ENCODE measurements at places on chromosomes 1 and 21.

DNA sequence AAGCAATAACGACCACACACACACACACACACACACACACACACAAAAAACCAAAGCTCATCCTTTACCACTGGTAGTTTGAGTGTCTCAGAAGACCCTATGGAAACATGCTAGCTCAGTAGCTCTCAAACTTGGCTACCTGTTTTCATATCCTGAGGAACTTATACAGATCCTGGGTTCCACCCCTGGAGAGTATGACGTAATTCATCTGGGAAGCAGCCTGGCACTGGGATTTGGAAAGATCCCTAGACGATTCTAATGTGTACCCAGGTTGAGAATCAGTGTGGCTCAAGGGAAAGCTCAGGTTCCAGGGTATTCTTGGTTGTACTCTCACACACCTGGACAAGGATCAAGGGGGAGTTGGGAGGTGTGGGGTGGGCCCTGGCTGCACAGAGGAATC is 85.9 kb downstream of the SELENOF start:
- DNase-seq: no peak

GRCh38 chr1:16418823-16419425 is 18.3 kb downstream of the SPATA21 start:
- DNase-seq: no peak

DNA sequence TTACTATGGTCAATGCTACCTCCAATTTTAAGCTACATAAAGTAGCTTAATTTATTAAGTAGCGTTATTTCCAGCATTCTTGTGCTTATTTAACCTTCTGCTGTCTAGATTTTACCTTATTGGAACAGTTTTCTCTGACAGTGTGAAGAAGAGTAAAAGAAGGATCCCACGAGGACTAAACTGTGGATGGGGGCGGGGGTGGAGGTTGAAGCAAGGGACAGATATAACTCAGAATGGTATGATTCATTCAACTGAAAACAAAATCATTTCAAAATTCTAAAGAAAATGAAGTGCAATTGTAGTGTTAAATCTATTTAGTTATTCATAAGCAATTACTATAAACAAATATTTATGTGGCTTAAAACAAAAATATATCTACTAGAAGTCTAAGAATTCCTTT is 11.5 kb upstream of the VAV3 start:
- DNase-seq: no peak

DNA sequence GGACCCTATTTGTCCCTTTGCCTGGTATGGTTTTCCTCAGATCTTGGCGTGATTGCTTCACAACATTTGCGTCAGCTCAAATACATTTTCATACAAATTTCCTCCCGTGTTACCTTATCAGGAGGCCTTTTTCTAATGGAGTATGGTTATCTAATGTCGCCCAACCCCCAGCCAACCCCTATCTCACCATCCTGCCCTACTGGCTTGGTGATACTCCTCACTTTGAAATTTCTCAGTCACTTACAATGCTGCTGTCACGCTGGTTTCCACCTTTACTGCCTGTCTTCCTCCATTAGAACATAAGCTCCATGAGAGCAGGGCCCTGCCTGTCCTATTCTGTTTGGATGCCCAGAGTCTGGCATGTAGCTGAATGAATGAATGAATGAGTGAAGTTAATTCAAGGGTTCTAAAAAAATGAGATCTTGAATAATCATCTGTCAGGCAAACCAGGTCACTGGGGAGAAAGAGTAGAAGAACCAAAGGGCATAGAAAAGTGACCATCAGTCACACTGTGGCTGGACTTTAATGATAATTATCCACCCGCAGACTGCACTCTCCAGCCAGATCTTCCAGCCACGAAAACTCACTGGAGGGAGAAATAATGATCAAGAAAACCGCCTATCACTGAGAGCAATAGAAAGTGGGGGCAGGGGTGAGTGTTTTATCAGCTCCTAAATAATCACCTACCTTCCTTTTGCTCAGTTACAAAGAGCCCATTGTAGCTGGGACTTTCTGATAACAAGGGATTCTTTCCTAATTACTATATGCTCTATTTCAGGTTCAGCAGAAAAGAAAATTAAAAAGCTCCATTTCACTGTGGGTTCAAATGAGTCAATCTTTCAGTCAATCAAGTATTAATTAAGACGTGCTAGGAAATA is 21.3 kb downstream of the KIAA0040 start:
- no peak for DNase-seq

DNA sequence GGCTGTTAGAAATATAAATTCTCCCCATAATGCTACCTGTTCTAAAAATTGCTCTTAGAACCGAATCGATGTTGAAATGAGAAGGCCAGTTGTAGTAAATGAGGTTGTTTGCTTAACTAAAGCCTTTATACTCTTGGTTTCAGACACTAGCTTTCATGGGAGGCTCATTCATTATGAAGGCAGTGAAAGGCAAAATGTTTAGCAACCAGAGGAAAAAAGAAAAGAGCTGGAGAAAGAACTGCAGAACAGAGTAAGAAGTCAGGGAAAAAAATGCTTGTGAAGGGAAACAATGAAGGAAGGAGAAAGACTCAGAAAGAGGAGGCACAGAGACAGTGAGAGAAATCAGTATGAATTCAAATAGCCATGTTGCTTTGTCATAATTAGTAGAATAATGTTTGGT is 128.2 kb downstream of the ATP5PO start:
- no peak for DNase-seq

Data from retinal pigment epithelial cell (primary cell).